ENCODE measurements at places on chromosomes 4 and X. TPM values are rescaled to one million over a fixed set of nuclear protein-coding genes. Genes with fewer than 3 reads are reported as not detected.
A peak's percentile ranks its signal among the peaks of the same experiment; 100 is the strongest.

- DNase-seq, result no peak
Observed at GRCh38 chr4:76987153-76987591, 37.6 kb downstream of the SEPTIN11 start.

DNA sequence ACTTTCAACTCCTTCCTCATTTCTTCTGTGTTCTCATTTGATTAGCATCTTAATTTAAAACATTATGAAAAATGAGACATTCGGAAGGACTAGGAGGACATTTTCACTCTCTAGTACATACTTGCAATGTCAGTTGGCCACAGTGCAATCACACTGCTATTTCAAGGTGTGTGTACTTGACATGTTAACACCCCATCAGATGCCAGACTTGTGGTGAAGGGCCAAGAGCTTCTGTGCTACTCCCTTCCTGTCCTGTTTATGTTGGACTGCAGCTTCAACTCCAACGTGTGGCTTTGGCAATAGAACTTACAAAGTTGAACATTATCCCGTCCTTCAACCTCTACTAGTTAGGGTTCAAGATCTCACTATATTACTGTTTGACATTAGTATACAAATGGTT lies 221.0 kb downstream of the PALLD start:
- DNase-seq, result peak; percentile 68

DNA sequence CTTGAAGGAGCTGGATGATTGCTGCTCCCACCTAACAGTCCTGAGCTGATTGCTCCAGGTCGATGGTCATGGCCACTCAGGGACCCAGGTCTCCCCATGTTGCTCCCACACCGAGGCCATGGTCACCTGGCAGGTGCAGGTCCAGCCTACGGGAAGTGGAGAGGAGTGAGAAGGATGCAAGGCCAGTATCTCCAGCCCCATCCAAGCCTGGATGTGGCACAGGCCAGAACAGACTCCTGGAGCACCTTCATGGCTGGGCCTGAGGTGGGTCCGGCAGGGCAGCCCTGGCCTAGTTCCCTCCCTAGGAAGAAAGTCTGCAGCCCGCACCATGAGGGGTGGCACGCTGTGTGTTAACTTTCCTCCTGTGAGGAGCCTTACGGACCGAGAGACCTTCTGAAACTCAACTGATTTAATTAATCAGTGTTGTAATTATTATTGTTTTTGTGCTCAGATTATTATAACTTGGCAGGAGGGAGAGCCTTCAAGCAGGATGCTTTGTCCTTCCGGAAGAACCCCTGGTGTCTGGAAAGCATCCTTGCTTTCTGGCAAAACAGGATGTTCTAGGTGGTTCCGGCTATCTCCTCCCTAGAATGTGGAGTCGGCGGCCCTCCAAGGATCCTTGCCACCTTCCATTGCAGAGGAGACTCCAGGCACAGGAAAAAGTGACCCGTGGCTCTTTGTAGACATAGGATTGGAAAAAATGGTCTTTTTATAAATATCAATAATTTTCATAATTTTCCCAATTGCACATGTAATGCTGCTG lies 92.3 kb upstream of the ADRA2C start:
- no peak for DNase-seq

GRCh38 chr4:86452422-86452891 lies 92.6 kb upstream of the MAPK10 start:
- DNase-seq, result no peak

DNA sequence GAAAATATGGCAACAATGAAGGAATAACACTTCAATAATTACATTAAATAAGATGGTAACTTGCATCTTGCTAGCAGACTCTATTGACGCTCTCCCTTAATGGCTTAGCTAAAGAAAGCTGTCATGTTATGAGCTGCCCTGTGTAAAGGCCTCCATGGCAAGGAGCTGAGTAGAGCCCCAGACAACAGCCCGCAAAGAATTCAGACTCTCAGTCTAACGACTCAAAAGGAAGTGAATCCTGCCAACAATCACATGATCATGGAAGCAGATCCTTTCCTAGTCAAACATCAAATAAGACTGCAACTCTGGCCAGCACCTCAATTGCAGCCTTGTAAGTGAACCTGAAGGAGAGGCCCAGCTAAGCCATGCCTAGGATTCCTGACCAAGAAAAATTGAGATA lies 157.6 kb downstream of the MAB21L2 start:
- DNase-seq, result no peak

GRCh38 chrX:41350150-41350975 lies 16.4 kb downstream of the DDX3X start:
- no peak for DNase-seq

DNA sequence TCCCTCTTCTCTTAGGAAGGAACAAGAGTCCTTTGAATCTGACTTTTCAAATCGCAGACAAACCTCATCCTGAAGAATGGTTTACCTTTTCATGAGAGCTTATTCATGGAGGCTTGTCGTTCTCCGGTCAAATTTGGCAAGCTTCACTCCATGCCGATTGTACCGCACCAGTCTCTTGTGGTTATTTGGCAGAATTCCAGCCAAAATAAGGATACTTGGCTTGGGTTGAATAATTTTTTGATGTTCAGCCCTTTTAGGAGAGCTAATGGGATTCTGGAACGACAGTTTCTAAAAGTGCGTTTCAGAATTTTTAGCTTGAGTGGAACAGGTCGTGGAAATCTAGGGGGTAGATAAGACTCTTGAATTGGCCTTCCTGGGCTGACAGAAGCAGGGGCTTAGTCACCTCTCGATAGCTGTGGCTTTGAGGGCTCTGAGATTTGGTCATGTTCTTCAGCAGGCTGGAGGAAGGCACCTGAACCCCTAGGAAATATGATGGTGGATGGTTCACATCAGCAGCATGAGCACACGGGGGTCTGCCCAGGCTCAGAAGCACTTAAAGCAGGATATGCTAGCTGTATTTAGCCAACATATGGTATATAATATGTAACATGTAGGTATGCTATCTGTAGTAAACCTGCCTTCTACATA lies 1.5 kb downstream of the KLHL2 start:
- DNase-seq, result peak; percentile 32

GRCh38 chrX:150844016-150844415 lies 54.5 kb downstream of the CD99L2 start:
- peak; percentile 85 for DNase-seq

Gene SHROOM4
- 1.7 TPM for polyA plus RNA-seq

Gene SLC4A4
- not detected for polyA plus RNA-seq

Gene FAM236B
- polyA plus RNA-seq, result not detected

Gene RAB33A
- polyA plus RNA-seq, result 0.24 TPM

Measured in mammary epithelial cell (primary cell).